ENCODE measurements at places on chromosomes 6 and 20.

- no peak for DNase-seq
These were observed 353.5 kb upstream of the IRAK1BP1 start for GRCh38 chr6:78513856-78514255.

DNA sequence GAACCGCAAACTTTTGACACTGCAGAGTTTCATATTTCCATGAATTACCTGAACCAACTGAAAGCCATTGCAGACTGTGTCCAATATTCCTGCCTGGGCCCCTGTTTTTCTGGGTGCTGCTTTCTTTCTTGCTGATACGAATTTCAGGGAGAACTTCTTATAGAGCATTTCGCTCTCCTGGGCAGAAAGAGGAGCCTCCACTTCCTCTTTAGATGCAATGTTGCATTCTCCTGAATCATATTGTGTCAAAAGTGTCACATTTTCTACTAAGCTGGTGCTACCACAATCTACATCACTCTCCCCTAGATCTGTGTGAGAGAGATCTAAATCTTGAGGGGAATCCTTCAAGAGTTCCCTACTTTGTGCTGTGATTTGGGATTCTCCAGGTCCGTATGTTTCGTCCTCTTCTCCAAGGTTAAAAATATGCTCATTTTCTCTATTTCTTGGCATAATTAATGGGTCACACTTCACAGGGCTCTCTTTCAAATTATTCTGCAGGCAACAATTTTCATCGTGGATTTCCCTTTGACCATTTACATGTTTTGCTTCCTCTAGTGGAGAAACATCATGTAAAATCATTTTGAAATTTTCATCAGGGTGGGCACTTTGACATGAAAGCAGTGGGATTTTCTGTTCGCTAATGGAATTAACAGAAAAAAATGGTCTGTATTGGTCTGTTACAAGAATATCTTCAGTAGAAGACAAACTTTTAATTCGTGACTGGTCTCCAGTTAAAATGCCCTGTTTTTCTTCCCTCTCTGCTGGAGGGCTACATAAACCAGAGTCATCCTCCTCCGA, 102.3 kb downstream of the DST start:
- DNase-seq = no peak

GRCh38 chr6:170158296-170159021, 132.4 kb downstream of the DLL1 start:
- DNase-seq = no peak

GRCh38 chr20:38888059-38888831, 38.0 kb upstream of the FAM83D start:
- DNase-seq = no peak

DNA sequence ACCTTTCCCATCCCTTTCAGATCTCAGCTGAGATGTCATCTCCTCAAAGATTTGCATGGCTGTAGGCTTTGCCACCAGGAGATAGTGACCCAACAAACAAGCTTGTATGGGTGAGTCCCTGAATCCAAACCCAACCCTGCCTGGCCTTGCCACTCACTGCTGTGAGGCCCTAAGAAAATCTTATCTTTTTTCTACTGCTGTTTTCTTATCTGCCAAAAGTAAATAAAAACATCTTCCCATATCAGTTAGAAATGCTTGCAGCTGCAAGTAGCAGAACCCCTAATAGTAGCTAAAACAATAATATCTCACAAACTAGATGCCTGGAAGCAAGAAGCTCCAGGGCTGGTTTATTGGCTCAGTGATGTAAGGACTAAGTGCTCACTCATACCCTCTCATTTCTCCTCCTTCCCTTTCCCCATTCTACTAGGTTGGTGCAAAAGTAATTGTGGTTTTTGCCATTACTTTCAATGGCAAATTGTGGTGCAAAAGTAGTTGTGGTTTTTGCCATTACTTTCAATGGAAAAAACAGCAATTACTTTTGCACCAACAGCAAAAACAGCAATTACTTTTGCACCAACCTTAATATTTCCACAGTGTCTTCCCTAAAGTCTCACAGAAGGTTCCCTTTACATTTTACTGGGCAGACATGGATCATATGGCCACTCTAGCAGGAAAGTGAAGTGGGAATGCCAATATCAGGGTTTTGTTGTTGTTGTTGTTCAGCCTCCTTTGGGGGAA, 56.7 kb upstream of the PSMF1 start:
- no peak for DNase-seq

- DNase-seq = no peak
These were observed 43.0 kb upstream of the TGM2 start for GRCh38 chr20:38208088-38208487.

DNA sequence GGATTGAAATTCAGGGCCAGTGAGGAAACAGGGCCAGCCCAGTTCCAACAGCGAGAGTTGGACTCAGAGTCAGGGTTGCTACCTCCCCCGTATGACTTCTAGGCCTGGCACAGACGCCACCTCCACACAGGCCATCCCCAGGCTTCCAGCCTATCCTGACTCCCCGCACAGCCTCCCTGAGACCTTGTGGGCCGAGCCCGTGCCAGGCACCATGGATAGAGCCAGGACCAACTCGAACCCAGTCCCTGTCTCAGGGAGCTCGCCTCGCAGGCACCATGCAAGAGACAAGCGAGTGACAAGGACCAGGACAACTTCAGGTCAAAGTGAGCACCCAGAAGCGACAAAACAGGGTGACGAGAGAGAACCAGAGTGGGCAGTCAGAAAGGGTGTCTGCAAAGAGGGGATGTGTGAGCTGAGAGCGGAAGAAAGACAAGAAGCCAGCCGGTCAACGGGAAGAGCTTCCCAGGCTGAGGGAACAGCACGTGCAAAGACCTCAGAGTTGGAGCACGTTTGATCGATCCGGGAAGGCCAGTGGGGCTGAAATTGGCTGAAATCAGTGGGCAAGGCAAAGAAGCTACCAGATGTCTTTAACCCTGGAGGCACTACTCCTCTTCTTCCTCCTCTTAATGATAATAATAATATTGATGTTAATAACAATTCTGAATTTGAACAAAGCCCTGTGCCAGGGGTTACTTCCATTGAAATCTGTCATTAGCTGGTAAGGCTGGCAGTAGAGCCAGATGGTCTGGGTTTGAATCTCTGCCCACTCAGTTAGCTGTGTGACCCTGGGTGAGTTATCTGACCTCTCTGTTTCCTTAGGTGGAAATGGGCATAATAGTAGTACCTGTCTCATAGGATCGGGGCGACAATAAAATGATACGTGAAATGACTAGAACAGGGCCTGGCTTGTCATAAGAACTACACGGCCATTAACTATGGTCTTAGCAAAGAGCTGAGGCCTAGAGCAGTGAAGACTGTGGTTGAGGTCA, 45.0 kb downstream of the KIAA1755 start:
- DNase-seq = no peak

GRCh38 chr20:63381781-63382431, 20.8 kb upstream of the CHRNA4 start:
- DNase-seq = no peak

- DNase-seq = no peak
These were observed 136.4 kb upstream of the SALL4 start for GRCh38 chr20:51938559-51939258.

DNA sequence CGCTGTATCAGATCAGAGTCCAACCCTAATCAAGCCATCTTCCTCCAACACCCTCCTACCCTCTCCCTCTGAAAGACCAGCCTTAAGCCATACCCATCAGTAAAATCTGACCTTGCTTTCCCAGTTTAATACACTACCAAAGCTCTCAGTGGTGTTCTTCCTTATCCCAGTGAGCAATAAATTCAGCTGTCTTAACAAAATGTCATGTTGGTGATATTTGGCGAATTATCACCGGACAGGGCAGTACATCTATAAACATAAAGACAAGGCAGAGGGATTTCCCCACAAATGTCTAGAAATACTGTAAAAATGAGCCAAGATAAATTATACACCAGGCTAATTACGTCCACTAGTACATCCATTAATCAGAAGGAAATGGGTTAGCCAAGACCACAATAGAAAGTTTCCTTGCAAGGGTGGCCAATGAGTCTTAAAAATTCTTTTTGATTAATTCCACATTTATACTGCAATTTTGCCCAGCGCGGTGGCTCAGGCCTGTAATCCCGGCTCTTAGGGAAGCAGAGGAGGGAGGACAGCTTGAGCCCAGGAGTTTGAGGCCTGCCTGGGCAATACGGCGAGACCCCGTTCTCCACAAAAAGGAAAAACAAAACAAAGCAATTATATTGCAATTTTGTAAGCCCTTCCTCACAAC, 905 bp downstream of the RARS2 start:
- no peak for DNase-seq

- DNase-seq = peak; percentile 71
These were observed 100.6 kb downstream of the DACT2 start for GRCh38 chr6:168218785-168219566.

DNA sequence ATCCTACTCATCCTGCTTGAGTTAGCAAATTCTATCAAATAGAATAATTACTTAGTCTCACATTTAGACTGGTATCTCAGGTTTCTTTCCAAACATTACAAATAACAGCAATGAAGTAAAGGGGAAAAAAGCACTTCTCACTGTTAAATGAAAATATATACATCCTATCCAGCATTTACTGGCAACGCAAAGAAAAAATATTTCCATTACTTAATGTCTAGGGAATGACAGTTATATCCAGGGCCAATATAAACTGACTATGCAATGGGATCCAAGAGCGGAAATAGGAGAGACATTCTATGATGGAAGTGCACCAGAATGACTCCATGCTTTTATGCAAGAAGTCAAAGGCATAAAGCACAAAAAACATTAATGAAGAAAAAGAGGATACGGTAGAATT, 60.3 kb downstream of the ME1 start:
- no peak for DNase-seq

DNA sequence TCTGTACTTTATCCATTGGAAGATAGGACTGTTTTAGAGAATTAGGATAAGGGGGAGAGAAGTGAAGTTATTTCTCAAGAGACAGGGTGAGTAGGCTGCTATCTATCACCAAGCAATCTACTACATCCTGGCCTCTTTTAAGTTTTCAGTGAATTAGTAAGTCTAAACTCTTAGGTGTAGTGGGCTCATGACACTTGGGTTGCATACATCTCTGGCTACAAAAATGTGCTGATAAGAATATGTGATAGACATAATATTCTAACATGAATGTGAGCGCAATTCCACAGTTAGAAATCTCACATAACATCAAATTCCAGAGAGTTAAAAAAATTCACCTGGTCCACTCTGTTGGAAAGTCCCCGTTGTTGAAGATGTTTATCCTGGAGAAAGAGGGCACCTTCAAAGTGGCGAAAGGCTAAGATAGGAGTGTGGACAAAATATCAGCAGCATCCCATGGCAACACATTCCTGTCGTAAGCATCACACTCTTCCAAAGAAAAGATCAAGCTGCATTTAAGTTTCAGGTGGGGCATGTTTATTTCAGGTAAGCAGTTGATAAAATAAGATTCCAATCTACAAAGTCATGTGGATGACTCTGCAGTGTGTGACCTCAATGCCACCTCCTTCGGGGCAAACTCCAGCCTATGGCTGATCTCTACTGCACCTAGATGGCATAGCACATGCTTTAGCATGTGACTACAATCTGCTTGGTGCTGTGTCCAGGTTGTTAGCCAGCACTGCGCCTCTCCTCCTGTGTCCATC, 111.7 kb upstream of the NEDD9 start:
- no peak for DNase-seq

DNA sequence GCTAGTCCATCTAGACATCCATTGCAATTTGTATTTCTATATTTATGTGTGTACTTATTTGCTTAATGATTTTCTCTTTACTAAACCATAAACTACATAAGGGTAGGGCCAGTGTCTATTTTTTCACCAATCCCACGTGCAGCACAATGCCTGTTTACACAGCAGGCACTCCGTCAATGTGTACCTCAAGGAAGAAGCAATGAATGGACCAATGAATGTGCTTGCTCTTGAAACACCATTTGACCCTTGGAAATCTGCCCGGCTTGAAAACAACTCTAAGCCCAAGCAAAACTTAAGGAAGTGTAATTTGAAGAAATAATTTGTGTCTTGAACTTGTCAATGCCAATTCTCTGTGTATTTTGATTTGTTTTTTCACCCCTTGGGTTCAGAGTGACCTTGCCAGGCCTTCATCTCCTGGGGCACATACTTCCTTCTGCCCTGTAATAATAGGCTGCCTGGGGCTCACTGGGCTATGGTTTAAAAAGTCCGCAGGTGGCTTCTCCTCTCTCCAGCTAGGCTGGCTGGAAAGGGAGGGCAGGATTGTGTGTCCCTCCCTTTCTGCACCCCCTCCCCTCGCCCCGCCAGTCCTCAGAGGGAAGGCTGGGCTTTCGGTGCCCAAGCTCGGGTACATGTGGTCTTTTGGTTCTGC, 140.8 kb upstream of the ARMC2 start:
- DNase-seq = no peak

GRCh38 chr6:90947184-90948064, 360.6 kb upstream of the MAP3K7 start:
- DNase-seq = no peak

- no peak for DNase-seq
These were observed 97.5 kb upstream of the TMEM30A start for GRCh38 chr6:75381877-75382633.

DNA sequence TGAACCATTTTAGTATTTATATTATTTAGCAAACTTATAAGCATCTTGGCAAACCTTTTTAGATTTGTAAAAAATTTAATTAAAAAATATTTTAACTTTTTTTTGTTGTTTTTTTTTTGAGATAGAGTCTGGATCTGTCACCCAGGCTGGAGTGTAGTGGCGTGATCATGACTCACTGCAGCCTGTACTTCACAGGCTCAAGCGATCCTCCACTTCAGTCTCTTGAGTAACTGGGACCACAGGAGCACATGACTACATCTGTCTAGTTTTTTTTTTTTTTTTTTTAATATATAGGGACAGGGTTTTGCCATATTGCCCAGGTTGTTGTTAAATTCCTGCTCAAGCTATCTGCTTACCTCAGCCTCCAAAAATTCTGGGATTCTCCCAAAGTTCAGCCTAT, 161.1 kb downstream of the EYS start:
- DNase-seq = no peak

GRCh38 chr20:39878809-39879208, 810.2 kb downstream of the MAFB start:
- DNase-seq = no peak

- DNase-seq = no peak
These were observed 20.5 kb downstream of the COL20A1 start for GRCh38 chr20:63313349-63314014.

- no peak for DNase-seq
These were observed 406.0 kb downstream of the GRIK2 start for GRCh38 chr6:101799531-101799930.

DNA sequence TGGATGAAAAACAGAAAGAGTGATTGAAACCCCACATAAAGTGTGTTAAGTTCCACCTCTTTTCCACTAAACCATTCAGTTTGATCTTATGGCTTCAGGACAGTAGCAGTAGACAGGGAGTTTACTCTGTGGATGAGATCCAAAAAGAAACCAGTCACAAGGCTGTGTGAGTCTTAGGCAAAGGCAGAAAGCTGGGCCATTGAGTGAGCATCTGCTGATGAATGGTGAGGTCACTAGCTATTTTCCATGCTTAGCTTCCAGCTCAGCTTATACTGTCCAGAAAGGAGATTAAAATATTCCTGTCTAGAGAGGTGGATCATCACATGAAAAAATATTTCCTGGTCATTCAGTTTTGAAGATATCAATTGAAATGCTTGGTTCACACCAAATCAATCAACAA, 1643.9 kb downstream of the HACE1 start:
- no peak for DNase-seq
